ENCODE measurements at places on chromosomes 2 and 18. TPM values are rescaled to one million over a fixed set of nuclear protein-coding genes. Genes with fewer than 3 reads are reported as not detected.

RAX gene
- total RNA-seq = not detected

PREB gene
- total RNA-seq = 72.0 TPM

CHST9 gene
- not detected for total RNA-seq

TSPYL6 gene
- total RNA-seq = not detected

PAIP2B gene
- total RNA-seq = 1.7 TPM

ERBB4 gene
- total RNA-seq = not detected

POTEC gene
- not detected for total RNA-seq

SLC9A4 gene
- total RNA-seq = 0.06 TPM

LIMS4 gene
- total RNA-seq = 0.78 TPM

SPP2 gene
- total RNA-seq = not detected
